ENCODE measurements at places on chromosomes 2 and 18.

DNA sequence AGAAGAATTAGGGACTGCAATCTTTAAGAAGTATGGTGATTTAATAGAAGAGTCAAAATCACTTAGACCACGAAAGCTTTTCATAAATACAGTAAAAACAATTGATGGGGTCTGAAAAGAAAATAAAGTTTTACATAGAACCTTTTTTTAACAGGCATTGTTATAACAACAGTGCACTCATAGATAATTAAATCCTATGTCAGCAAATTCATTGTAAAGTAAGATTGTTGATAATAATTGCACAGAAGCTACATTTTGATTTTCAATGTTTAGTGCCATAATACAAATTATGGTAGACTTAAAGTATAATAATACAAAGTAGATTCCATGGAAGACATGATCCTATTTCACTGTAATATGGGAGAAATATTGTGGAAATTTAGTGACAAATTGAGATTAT is 130.7 kb upstream of the FSIP2 start:
- DNase-seq: no peak

- no peak for DNase-seq
Measured at GRCh38 chr2:212193803-212194202, 344.8 kb downstream of the ERBB4 start.

GRCh38 chr2:240926516-240927389 is 20.6 kb downstream of the CROCC2 start:
- DNase-seq: no peak

GRCh38 chr18:53551868-53552426 is 672.5 kb downstream of the MBD2 start:
- DNase-seq: no peak

DNA sequence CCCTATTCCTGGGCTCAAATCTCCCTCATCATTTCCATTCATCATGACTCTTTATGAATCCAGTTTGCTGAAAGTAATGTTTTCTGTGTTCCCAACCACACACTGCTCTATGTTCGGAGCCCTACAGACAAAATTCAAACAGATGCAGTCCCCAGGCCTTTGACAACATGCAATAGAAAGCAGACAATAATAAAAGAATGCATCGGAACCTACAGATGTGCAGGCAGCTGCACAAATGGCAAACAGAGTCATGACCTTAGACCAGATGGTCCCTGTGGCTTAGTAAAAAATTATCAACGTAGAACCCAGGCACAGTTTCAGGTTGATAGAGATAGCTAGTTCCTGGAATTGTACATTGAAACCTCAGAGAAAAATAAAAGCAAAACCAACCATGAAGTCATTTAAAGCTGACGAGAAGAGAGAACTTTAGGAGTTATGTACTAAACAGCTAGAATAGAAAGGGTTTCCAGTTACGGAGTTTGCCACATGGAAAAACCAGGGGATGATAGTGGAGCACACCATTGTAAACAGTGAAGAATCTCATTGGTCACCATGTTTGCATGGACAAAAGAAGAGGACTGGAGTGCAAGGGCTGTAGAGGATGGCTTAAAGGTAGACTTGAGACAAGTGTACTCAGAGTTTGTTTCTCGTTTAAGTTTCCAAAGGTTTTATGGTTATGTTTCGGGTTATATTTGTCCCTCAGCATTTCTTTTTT is 23.2 kb upstream of the ACVR1 start:
- DNase-seq: no peak

- DNase-seq: no peak
Measured at GRCh38 chr2:204948024-204948763, 402.9 kb downstream of the PARD3B start.

DNA sequence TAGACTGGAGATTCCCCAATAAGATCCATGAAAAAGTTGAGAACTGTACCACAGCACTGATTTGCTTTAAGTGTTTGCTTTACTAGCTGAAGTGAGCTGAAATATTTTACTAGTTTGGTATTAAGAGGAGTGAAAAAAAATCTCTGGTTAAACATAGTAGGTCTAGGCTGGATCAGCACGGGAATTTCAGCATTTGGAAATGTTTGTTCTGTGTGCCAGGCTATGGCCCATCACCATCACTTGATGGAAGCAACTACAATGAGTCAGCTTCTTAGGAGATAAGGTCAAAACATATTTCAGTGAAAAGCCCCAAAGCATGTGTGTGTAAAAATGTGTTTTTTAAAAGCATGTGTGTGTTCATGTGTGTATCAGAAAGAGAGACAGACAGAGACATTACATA is 131.4 kb upstream of the DNMT3A start:
- DNase-seq: no peak

GRCh38 chr2:240833724-240834285 is 13.8 kb upstream of the KIF1A start:
- no peak for DNase-seq

DNA sequence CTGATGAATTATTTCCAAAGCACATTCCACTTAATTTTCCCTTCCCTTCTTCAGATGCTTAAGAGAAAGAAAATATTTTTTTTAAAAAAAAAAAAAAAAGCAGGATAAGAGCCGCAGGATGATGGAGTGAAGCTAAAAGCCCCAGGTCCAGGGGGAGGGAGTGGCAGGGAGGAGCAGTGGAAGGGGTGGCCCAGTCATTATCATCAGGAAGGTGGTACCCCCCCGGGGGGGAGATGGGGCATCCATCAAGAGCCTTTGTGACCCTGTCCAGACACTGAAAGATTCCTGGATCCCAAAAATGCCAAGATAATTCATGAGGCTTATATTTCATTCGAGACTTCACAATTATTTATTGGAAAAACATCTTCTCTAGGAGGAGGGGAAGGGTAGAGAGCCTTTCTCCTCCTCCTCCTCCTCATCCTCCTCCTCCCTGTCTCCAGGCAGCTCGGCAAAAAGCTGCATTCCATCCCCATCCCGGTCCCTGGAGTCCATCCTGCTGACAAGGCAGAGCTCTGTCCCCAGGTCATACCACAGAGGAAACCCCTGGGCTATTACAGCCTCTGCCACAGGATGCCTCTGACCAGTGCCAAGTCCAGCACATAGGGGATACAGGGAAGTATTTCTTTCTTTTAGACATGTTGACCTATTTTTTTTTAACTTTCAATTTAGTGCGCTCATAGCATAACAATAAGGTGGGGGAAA is 125.3 kb downstream of the TWIST2 start:
- DNase-seq: no peak

- DNase-seq: no peak
Measured at GRCh38 chr2:167862782-167863181, 384.6 kb downstream of the STK39 start.

- DNase-seq: no peak
Measured at GRCh38 chr2:73707058-73707457, 30.1 kb downstream of the TPRKB start.

DNA sequence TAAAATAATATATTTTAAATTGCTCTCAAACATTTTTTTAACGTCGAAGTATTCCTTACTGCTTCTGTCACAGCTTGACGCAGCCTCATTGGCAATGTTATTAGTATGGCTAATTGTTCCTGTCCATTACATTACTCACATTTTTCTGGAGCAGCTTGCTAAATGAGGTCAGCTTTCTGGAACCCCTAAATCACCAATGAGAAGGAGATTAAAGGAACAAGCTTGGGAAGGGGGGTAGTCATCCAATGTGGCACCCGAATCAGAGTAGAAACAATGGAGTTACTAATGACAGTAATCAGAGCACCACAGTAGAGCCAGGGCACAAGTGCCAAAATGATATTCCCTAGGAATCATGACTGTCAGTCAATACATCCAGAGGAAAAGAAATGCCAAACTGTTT is 5.1 kb downstream of the NEUROD1 start:
- no peak for DNase-seq

GRCh38 chr2:113157118-113157896 is 16.5 kb upstream of the PSD4 start:
- DNase-seq: no peak

DNA sequence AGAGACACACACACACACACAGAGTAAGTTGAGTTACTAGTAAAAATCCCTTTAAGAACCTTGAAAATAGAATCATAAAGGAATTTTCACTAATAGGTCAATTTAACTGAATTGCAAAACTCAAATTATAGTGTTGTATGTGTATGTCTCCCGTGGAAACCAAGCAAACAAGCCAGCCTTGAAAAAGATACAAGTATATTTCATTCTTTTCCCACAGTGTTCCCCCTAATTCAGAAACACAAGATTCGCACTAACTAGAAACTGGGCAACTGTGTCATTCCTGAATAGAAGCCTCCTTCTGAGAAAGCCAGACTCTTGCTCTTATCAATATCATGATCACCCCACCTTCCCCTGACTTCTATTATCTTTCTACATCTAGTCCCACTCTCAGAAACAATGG is 229.5 kb downstream of the PIEZO2 start:
- no peak for DNase-seq

DNA sequence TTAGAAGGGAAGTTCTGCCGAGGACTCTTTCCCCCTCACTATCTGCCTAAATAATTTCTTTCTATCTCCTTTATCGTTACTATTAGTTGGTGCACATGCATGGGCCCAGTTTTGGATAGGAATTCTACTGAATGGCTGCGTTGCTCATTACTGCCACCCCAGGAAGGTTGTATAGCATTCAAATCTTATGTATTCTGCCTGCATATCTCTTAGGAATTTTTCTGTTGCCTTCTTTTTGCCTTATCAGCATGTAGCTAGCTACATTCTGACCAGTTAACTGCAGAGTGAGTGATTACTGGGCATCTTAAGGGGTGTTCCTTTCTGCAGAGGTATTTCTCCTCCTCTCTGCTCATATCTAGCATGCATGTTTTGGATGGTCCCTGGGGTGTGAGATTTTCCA is 239.6 kb downstream of the TDRD15 start:
- DNase-seq: no peak

DNA sequence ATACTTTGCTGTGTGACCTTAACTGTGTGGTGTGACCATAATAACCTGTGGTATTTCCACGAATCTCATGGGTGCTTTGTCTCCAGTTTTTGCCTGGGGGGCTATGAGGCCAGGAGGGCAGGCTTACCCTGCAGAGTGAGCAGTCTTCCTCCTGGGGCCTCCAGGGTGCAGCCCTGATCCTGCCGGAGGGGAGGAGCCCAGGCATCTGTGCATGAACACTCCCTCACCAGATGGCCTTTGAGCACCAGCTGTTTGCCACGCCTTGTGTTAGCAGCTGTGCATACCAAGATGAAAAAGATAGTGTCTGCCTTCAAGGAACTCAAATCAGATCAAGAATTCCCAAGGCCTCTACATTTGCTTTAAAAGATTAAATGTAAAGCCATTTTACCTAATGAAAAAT is 75.0 kb upstream of the RBM44 start:
- DNase-seq: no peak

- no peak for DNase-seq
Measured at GRCh38 chr2:26723991-26724750, 31.6 kb downstream of the KCNK3 start.

- DNase-seq: no peak
Measured at GRCh38 chr2:177264209-177264692, 276 bp downstream of the NFE2L2 start.

- DNase-seq: no peak
Measured at GRCh38 chr2:220192994-220193753, 565.7 kb downstream of the SLC4A3 start.

GRCh38 chr2:65351234-65351947 is 81.0 kb downstream of the SPRED2 start:
- no peak for DNase-seq

- DNase-seq: no peak
Measured at GRCh38 chr2:43634604-43635306, 2.3 kb upstream of the PLEKHH2 start.

- DNase-seq: no peak
Measured at GRCh38 chr2:145591109-145591809, 1071.3 kb upstream of the ZEB2 start.

DNA sequence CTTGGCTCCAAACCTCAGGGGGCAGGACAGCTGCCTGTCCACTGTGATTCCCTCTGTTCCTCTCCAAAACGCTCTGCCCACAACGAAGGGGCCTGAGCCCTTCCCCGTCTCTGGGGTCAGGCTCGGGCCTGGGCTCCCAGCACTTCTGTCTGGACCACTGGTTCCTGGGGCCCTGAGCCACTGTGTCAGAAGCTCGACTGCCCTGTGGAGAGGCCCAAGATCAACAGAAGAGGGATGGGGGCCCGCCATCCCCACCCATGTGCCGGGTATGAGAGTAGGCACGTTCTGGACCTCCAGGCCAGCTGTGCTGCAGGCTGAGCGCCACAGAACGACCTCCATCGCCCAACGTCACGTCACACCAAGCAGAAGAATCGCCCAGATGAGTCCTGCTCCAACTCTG is 119.9 kb upstream of the HS6ST1 start:
- DNase-seq: no peak

Measured in stimulated activated CD8-positive, alpha-beta memory T cell treated with anti-CD3 and anti-CD28 coated beads, Interleukin-7, amount 100 ng/mL, for 48 hours (primary cell).